ENCODE measurements at places on chromosomes 11 and 22. TPM values are rescaled to one million over a fixed set of nuclear protein-coding genes. Genes with fewer than 3 reads are reported as not detected.

- DNase-seq = peak; percentile 90
Measured at GRCh38 chr11:123246749-123247495, 51.9 kb upstream of the CLMP start.

DNA sequence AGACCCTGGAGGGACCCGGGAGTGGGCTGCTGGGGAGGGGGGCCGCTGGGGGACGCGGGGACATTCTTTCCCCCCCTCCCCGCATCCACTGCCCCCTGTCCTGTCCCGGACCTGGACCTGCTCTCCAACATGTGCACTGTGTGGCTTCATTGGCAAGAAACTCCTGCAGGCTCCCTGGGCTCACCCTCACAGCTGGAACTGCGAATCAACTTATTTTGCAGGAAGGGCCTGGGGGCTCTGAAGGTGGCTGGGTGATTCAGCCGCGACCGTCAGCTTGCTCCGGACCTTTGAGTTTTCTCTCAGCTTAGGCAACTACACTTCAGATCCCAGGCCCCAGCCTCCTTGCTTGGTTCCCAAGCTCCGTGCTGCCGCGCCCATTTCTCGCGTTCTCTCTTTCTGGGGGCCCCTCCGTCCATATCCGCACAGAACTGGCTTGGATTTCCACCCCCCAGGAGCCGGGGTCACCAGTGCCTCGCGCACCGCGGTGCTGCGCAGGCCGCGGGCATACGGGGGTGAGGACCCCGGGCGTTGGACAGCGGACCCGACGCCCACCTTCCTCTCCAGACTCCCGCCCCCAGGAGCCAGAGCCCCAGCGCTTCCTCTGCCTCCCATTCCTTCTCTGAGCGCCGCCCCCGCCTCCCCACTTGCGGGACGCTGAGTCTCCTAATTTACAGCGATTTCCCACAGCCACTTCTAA lies 471 bp upstream of the AHNAK start:
- peak; percentile 79 for DNase-seq

Gene SNU13
- total RNA-seq = 97.2 TPM

DNA sequence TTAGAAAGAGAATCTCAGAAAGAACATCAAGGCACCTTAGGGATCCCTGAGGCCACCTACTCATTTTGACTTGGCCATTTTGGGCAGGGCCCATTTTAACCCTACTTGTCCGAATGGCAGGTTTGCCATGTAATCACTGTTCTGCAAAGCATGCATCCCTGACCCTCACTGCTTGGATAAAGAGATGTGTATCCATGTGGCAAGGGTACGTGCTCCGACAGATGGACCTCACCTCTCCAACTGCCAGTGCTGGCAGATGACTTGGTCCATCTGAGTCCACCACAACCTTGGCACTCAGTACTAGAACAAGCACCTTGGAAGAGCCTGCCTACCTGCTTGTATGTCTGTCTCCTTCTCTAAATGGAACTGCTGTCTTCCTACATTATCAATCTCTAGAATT lies 139.4 kb downstream of the SPATA19 start:
- DNase-seq = no peak

Gene TBX1
- total RNA-seq = 4.2 TPM

GRCh38 chr11:73059915-73060314 lies 82.2 kb downstream of the FCHSD2 start:
- no peak for DNase-seq

Gene VSIG2
- 2.0 TPM for total RNA-seq

DNA sequence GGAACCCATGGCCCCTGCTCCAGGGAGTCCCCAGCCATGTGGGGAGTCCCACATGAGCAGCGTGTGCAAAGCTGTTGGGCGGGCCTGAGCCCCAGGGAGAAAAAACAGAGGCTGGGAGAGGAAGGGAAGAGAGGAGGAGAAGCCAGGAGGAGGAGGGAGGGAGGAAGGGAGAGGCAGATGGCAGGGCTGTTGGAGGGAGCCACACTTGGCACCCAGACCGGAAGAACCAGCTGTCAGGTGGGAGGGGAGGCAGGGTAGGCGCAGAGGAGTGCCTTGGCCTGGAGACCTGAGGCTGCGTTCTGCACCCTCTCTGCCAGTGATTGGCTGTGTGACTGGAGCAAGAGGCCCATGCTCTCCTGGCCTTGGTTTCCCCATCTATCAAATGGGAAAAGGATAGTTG lies 6.7 kb downstream of the SYNGR1 start:
- no peak for DNase-seq

- no peak for DNase-seq
Measured at GRCh38 chr11:125902277-125902926, 604 bp downstream of the PUS3 start.

GRCh38 chr22:46374663-46375474 lies 39.4 kb downstream of the TRMU start:
- no peak for DNase-seq

DNA sequence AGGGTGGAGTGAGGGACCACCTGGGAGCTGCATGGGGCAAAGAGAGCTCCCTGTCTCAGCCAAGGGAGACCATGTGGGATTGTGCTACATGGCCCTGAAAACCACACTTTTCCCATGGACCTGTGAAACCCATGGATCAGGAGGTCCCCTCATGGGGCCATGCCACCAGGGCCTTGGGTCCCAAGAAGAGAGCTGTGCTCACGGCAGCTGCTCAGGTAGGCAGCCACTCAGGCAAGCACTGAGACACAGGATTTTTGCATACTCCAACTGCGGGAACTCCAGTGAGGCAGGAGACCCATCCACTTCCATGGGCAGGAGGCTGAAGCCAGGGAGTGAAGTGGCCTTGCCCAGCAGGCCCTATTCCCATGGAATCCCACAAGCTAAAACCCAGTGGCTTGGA lies 190.0 kb downstream of the KCNA4 start:
- no peak for DNase-seq

Data from sciatic nerve (tissue), 2 donors.